ENCODE measurements at places on chromosomes 13 and 19. TPM values are rescaled to one million over a fixed set of nuclear protein-coding genes. Genes with fewer than 3 reads are reported as not detected.

DLL3 gene
- total RNA-seq, result not detected

ARHGAP45 gene
- 154 TPM for total RNA-seq

- H3K4me3 ChIP-seq, result no peak overlapping the region
- no peak overlapping the region for H3K27ac ChIP-seq
- H3K27me3 ChIP-seq, result no peaks in the 10 kb centered on the region
- H3K4me1 ChIP-seq, result no peaks in the 10 kb centered on the region
- no peaks in the 10 kb centered on the region for H3K36me3 ChIP-seq
These were observed 22.4 kb downstream of the GTF2F2 start for GRCh38 chr13:45142440-45143345.

TEKTIP1 gene
- not detected for total RNA-seq

MRPL57 gene
- 14.6 TPM for total RNA-seq

DNA sequence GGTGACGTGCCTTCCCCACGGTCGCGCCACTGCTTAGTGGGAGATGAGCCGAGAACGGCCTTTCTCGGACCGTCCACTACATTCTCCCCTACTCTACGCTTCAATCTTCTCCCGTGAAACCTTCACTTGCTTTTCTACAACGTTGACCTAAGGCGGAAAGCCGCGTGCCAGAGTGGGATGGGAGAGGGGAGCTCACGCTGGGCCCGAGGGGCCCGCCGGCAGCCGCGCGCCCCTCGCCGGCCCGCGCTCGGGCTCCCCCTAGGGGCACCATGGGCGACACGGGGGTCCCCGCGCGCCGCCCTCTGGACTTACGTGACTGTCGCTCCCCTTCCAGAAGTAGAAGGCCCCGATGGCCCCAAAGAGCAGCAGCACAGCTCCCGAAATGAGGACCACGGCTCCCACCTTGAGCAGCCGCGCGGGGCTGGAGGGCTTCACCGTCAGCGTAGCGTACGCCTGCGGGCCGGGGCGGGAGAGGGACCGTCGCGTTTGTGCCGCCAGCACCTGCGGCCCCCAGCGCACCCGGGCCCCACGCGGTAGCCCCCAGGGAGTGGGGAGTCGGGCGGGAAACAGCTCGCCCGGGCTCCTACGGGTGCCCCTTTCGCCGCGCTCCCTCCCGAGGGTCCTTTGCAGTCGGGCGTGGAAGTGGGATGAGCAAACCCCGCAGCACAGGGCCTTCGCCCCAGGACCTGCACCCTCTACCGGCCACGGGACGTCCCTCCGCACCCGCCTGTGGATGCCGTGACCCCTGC, 727 bp downstream of the CNMD start:
- no peak overlapping the region for H3K4me3 ChIP-seq
- DNase-seq, result no peak
- no peaks in the 10 kb centered on the region for H3K36me3 ChIP-seq
- H3K4me1 ChIP-seq, result peaks cover 8% of the 10 kb centered on the region
- H3K27me3 ChIP-seq, result peaks cover 9% of the 10 kb centered on the region
- H3K27ac ChIP-seq, result no peak overlapping the region

FCHO1 gene
- 1.4 TPM for total RNA-seq

DNA sequence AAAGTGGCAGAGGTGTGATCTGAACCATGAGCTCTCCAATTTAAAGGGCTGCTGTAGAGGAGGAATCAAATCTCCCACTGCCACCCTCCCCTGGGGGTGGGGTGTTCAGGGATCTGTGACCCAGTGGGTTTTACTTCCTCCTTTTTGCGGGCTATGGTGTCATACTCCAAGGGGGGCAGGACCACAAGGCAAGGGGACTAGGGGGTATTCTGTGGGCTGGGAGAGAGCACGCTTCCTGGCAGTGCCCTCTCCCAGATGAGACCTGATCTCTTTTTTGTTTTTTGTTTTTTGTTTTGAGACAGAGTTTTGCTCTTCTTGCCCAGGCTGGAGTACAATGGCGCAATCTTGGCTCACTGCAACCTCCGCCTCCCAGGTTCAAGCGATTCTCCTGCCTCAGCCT, 10.3 kb downstream of the PLD3 start:
- H3K27me3 ChIP-seq, result no peaks in the 10 kb centered on the region
- no peak overlapping the region for H3K4me3 ChIP-seq
- H3K27ac ChIP-seq, result no peak overlapping the region
- H3K36me3 ChIP-seq, result no peaks in the 10 kb centered on the region

DNASE2 gene
- total RNA-seq, result 65.8 TPM

- no peaks in the 10 kb centered on the region for H3K27me3 ChIP-seq
- no peaks in the 10 kb centered on the region for H3K36me3 ChIP-seq
- H3K4me1 ChIP-seq, result no peaks in the 10 kb centered on the region
- no peak overlapping the region for H3K27ac ChIP-seq
- no peak for DNase-seq
- no peak overlapping the region for H3K4me3 ChIP-seq
These were observed 96.7 kb downstream of the CRYL1 start for GRCh38 chr13:20428666-20429644.

GRCh38 chr13:78742659-78743058, 83.7 kb upstream of the OBI1 start:
- no peak overlapping the region for H3K4me3 ChIP-seq
- H3K27ac ChIP-seq, result no peak overlapping the region
- no peaks in the 10 kb centered on the region for H3K36me3 ChIP-seq
- DNase-seq, result no peak

DNA sequence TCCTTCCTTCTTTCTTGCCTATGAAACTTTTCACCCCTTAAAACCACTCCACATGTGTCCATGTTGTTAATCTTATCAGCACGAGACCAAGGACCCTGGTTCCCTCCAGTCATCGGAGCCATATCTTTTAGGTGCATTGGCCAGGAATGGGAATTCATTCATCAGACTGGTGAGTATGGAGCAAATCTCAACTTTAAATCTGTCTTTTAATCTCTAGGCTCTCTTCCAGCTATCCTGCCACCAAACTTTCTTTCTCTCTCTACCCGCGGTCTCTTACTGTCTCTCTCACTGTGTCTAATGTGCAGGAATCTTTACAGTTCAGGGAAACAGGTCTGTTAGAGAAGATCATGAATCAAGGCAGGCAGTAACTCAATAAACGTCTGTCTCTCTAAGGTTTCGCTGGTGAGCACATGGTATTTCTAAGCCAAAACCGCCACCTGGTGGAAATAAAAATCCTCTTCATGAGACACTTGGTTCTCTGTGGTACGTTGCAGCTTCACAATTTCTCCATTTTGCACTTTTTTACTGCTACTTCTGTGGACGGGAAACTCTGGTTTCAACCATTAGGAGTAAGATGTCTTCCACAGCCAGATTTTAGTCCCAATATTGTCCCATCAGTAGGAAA, 16.1 kb downstream of the LGALS16 start:
- no peaks in the 10 kb centered on the region for H3K4me1 ChIP-seq
- H3K27ac ChIP-seq, result no peak overlapping the region
- no peak for DNase-seq
- H3K27me3 ChIP-seq, result no peaks in the 10 kb centered on the region
- no peak overlapping the region for H3K4me3 ChIP-seq

- DNase-seq, result peak; percentile 51
- no peak overlapping the region for H3K27ac ChIP-seq
- no peaks in the 10 kb centered on the region for H3K4me1 ChIP-seq
- H3K36me3 ChIP-seq, result no peaks in the 10 kb centered on the region
- H3K27me3 ChIP-seq, result no peaks in the 10 kb centered on the region
These were observed 10.4 kb downstream of the SBK2 start for GRCh38 chr19:55526216-55527196.

- H3K4me3 ChIP-seq, result no peak overlapping the region
- H3K27ac ChIP-seq, result no peak overlapping the region
- DNase-seq, result no peak
- H3K27me3 ChIP-seq, result no peaks in the 10 kb centered on the region
These were observed 133.7 kb downstream of the RAP2A start for GRCh38 chr13:97567510-97568243.

DNA sequence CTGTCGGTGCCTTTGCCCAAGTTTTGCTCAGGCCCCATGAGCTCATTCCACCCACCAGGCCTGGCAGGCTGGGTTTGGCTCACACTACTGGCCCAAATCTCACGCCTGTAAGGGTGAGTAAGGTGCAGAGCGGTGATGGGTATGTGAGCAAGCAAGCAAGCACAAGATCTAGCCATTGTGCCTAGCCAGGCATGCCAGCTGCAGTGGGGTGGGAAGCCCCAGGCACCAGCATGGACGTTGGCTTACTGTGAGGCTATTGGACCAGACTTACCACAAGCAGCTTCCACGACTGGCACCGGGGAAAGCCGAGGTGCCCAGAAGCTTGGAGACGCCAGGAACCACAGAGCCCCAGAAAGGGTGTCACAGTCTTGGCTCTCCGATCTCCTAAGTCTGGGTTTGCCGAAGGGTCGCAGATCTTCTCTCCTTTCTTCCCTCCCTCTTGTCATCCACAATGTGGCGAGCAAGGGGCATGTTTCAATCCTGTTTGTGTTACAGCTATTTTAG, 2659.4 kb upstream of the PCDH20 start:
- H3K4me3 ChIP-seq, result no peak overlapping the region
- no peaks in the 10 kb centered on the region for H3K4me1 ChIP-seq
- no peaks in the 10 kb centered on the region for H3K36me3 ChIP-seq
- no peaks in the 10 kb centered on the region for H3K27me3 ChIP-seq

DNA sequence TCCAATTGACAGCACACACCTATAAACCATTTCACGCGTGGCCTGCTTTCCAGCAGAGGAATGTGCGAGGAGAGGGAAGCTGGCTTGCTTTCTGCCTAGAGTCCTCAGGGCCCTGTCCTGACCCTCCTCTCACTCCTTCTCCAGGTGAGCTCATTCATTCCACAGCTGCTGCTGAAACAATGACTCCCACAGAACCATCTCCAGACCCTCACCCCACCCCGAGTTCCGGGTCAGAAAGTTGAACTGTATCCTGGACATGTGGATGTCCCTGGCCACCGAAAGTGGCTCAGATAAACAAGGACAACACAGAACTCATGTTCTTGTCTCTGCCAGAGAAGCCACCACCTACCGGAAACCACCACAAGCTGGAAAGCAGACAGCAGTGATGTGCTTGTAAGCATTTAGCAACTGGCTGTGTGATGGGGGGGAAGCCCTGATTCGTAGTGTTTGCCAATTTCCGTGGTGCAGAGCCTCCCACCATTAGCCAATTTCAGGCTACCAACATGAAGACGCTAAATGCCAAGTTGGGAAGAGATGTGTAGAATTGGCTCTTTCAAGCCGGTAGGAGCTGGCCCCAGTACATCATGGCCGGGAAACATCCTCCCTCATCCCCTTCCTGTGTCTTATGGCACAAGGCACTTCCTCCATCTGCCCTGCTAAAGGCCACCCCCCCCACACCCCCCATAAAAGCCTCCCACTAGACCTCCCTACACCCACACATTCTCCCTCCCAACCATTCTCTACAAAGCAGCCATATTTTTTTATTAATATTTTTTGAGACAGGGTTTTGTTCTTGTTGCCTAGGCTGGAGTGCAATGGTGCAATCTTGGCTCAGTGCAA, 5.0 kb downstream of the SYCE2 start:
- H3K27me3 ChIP-seq, result no peaks in the 10 kb centered on the region
- H3K27ac ChIP-seq, result no peak overlapping the region
- no peaks in the 10 kb centered on the region for H3K4me1 ChIP-seq
- H3K36me3 ChIP-seq, result no peaks in the 10 kb centered on the region
- H3K4me3 ChIP-seq, result no peak overlapping the region

RGL3 gene
- total RNA-seq, result 19.0 TPM

DNA sequence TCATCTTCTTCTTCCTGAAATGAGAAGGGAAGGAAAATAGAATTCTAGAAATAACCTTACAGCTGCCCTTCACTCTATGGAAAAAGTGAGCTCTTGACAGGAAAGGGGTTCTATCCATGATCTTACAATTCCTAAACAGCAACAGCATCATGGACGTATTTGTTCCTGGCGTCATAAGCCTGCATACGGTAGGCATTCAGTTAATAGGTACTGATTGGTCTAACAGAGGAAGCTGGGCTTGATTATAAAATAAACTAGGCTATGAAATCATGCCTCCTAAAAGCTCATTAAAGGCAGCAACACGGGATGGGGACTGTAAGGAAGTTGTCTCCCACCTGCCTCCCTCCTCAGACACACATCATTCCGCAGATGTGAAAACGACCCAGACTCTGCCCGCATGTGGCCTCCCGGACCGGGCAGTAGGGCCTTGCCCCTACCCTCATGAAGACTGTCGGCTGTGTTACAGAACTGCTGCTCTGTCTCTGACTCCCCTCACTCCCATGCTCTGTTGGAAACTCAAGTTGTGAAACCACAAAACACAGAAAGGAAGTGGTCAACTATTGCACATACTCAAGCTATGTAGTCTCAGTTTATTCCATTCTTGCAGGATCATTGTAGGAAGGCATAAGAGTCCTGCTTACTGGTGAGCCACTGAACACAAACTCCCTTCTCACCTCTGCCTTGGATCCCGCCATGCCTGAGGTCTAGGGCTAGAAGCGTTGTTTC, 129.8 kb downstream of the DLEU7 start:
- no peak for DNase-seq
- H3K4me3 ChIP-seq, result no peak overlapping the region
- H3K36me3 ChIP-seq, result no peaks in the 10 kb centered on the region
- no peak overlapping the region for H3K27ac ChIP-seq

DNA sequence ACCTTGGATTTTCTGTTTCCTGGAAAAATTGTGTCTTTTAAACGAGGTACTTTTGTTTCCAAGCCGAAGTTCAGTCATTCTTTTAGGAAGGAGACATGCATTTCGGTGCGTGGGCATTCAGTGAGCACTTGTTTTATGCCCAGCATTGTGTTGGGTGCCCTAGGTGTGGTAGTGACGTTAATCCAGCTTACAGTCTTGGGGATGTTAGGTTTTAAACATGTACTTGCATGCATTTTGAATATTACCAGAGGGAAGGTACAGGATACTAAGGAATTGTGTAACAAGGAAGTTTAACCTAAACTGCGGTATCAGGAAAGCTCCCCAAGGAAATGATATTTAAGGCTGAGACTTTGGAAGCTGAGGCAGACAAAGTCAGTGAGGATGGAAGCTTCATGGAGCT, 66.3 kb downstream of the ARHGAP35 start:
- DNase-seq, result no peak
- H3K27ac ChIP-seq, result no peak overlapping the region
- no peaks in the 10 kb centered on the region for H3K27me3 ChIP-seq
- no peaks in the 10 kb centered on the region for H3K36me3 ChIP-seq
- H3K4me3 ChIP-seq, result no peak overlapping the region

DNA sequence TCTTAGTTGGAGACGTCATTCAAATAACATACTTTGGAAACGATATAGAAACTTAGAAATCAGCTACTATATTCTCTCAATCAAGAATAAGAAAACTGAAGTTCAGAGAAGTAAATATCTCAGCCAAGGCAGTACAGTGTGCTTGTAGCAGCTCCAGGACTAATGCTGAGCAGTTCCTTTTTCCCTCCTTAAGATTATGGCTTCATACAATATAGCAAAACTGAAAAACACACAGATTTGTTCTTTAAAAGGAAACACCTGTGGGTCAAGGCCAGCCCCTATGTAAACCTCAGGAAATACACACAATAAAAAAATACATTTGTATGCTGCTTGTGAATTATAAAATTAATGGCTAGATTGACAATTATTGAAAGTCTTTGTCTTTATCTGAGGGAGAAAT, 212.7 kb upstream of the EDNRB start:
- DNase-seq, result no peak
- no peaks in the 10 kb centered on the region for H3K4me1 ChIP-seq
- no peak overlapping the region for H3K27ac ChIP-seq
- no peak overlapping the region for H3K4me3 ChIP-seq
- H3K36me3 ChIP-seq, result no peaks in the 10 kb centered on the region
- H3K27me3 ChIP-seq, result no peaks in the 10 kb centered on the region
